ENCODE measurements at places on chromosomes 2 and 18. TPM values are rescaled to one million over a fixed set of nuclear protein-coding genes. Genes with fewer than 3 reads are reported as not detected.

DNA sequence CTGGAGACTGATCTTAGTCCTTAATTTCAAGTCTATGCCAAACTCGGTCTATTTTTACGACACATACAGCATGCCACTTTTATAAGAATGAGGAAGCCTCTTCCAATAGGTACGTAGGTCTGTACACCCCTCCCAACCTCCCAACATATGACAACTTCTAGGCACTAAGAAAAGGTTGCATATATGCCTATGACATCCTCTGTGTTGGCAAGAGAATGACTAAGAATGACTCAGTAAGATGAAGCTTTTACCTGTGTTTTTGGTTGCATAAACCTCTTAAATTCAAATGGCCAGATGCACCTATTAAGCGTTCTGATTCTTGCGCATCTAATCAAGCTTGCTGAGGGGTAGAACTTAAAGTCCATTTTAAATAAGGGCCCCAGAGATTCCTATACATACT lies 586.4 kb upstream of the ZEB2 start:
- DNase-seq: no peak

DNA sequence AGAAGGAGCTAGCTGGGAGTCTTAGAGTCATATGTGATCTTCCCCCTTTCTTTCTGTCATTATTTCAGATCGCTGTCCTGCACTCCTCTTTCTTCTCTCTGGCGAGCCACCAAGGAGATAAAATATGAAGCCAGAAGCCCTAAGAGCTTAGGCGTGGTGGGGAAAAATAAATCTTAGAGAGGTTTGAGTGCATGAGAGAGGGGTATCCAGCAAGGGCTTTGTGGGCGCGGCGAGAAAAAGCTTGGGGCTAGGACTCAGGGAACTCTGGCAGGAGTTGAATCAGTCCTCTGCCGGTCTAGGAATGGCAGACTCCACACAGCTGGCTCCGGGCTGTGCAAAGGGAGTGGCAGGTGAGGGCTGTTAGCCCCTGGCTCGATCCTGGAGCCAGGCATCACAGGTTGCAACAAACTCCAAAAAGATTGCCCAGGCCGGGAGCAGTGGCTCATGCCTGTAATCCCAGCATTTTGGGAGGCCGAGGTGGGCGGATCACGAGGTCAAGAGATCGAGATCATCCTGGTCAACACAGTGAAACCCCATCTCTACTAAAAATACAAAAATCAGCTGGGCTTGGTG lies 20.1 kb upstream of the IGFBP5 start:
- DNase-seq: no peak

GRCh38 chr2:128347701-128348539 lies 29.3 kb upstream of the HS6ST1 start:
- DNase-seq: no peak

- peak; percentile 94 for DNase-seq
These were observed 40.1 kb downstream of the SLC4A1AP start for GRCh38 chr2:27703638-27704341.

Gene TFCP2L1
- 3.2 TPM for total RNA-seq

DNA sequence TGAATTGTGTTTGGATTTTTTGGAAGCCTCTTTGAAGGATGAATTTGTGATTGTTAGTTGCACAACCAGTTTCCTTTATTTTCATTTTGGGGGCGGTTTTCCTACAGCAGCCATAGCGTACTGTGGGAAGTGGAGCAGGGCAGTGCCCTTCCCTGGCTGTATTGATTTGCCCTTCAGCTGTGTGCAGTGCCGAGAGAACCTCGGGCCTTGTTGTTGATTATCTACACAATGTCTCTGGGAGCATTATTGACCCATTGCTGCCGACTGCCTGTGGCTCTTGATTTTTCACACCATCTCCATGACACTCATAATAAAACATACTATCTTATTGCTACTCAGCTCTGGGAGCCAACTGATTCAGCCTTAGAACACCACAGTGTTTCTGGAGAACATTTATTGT lies 162.2 kb upstream of the BOD1L2 start:
- no peak for DNase-seq

- DNase-seq: no peak
These were observed 36.6 kb upstream of the VIT start for GRCh38 chr2:36659872-36660312.

- no peak for DNase-seq
These were observed 62.5 kb downstream of the SPHKAP start for GRCh38 chr2:228118940-228119339.

- no peak for DNase-seq
These were observed 194.5 kb downstream of the UBE2E3 start for GRCh38 chr2:181174611-181175580.

- no peak for DNase-seq
These were observed 48.9 kb downstream of the ADCY3 start for GRCh38 chr2:24870891-24871705.

Gene FHOD3
- total RNA-seq: 10.5 TPM

- DNase-seq: no peak
These were observed 30.3 kb downstream of the TNS1 start for GRCh38 chr2:217972490-217972889.

GRCh38 chr18:21907451-21907850 lies 166.9 kb downstream of the MIB1 start:
- DNase-seq: no peak

DNA sequence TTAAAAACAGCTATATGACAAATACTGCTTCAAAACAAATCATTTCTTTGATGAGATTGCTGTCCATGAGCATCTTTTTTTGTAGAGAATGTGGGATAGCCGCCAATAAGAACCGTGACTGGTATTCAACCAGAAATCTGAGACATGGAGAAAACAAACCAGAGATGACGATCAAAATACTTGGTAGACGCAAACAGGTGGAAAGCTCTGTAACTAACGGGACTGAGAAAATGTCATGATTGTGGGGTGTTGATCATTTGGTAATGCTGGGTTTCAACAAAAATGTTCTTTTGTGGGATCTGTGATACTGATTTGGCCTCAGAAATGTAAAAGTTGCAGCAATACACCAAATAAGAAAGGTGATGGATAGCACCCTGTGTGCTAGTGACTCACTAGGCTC lies 364.8 kb downstream of the NYAP2 start:
- DNase-seq: no peak

Gene SMAD4
- total RNA-seq: 139 TPM

- DNase-seq: no peak
These were observed 4.3 kb downstream of the COL3A1 start for GRCh38 chr2:188978291-188979081.

DNA sequence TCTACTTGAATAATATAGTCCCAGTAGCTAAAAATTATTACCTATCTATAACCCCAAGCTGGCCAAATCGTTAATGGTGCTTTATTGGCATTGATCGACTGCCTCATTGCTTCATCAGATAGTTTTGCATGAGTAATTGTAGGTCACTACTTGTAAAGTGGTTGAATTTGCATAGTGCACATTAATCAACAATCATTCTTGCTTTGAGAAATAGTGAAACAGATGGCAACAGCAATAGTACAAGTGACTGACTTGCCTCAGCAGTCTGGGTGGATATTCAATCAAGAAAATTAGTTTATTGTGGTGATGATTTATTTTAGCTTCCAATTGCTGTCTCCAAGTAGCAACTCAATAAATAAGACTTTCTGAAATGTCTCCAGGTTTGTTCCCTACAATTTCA lies 117.8 kb upstream of the NRXN1 start:
- no peak for DNase-seq

DNA sequence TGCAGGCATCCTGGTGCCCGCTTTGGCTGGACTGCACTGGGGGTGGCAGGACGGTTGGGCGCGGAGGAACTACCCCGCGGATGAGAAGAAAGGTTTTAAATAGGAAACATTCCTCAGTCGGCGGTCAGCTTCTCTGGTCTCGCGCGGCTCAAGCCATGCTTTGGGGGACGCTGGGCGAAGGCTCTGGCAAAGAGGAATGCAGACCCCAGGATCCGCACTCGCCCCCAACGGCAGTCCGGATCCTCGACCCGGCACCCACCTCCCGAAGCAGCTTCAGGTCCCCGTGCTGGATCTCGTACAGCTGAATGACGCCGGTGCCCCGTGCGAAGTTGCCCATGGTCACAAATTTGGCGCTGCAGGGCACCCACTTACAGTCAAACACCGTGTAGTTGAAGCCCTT lies 686 bp upstream of the PNO1 start:
- no peak for DNase-seq

DNA sequence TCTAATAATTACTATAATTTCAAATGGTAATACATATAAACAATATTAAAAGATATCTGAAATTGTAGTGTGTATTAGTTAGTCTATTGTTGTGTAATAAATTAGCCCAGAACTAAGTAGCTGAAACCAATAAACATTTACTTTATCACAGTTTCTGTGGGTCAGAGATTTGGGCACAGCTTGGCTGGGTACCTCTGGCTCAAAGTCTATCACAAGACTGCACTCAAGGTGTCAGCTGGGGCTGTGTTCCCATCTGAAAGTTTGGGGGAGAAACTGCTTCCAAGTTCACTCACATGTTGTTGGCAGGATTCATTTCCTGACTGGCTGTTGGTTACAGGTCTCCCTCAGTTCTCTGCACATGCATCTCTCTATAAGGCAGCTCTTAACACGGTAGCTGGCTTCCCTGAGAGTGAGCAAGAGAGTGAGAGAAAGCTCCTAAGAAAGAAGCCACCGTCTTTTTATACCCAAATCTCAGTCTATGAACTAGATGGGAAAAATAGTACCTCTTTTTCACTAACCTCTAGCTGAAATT lies 25.6 kb upstream of the WIPF1 start:
- no peak for DNase-seq

GRCh38 chr18:13463526-13464210 lies 245.1 kb downstream of the LDLRAD4 start:
- DNase-seq: no peak

DNA sequence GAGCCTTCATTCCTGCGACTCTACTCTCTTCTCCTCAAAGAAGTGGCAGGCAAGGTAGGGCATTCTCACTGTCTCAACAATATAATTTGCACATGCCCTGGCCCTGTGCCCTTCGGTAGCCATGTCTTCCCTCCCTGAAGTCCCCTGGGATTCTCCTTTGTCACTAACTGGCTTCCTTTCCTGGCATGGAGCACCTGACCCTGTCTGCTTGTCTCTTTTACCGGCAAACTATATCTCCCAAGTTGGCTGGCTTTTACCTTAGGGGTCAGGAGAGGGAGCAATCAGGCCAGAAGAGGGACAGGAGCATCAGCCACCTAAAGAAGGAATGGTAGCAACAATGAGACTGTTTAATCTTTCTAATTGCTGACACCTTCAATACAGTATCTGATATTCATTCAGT lies 51.9 kb upstream of the RMDN2 start:
- DNase-seq: no peak

Data from H1 (cell line).